Fibroblast of lung (primary cell): ENCODE measurements at places on chromosomes 7 and 10. TPM values are rescaled to one million over a fixed set of nuclear protein-coding genes. Genes with fewer than 3 reads are reported as not detected.

CCT6A gene
- 158 and 168 TPM in 2 replicates for total RNA-seq

GRCh38 chr10:130747356-130747755, 564.2 kb downstream of the TCERG1L start:
- no peak for DNase-seq

DNA sequence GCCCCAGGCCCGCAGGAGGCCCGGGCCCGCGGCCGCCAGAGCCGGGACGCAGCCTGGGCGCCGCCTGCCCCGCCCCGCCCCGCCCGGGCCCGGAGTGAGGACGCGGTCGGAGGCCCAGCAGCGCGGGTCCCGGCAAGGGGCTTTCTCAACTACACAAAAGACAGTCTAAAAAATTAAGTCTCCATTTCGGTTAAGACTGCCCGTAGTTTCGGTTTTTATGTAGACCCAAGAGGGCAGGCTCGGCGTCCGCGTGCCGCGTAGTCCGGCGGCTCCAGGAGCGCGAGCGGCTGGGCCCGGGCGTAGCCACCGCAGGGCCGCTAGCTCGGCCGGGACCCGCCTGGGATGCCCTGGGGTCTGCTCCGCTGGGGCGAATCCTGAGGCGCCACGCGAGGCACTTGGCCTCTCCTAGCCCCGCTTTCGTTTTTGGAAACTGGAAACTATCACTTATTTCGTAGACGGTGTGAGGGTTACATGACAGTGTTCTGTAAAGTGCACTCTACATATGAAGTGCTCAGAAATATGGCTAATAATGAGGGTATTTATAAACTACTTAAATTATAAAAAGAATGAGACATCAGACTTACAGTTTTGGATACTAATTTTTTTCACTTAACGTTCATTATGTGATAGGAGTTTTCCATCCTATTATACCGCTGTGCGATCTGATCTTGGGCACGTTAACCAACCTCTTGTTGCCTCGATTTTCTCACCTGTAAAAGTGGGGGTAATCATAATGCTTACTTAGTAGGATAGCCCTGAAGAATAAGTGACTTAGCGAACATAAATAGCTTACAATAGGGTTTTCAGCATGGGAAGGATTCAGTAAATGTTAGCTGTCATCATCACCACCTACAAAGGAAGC, 573 bp downstream of the BLVRA start:
- DNase-seq, result peak; percentile 46

GRCh38 chr10:29448125-29448524, 159.3 kb downstream of the LYZL1 start:
- DNase-seq, result no peak

GRCh38 chr10:31999070-31999660, 57.1 kb downstream of the KIF5B start:
- DNase-seq, result peak; percentile 45

- no peak for DNase-seq
These were observed 2.4 kb upstream of the UNC5B start for GRCh38 chr10:71209731-71210541.

DNA sequence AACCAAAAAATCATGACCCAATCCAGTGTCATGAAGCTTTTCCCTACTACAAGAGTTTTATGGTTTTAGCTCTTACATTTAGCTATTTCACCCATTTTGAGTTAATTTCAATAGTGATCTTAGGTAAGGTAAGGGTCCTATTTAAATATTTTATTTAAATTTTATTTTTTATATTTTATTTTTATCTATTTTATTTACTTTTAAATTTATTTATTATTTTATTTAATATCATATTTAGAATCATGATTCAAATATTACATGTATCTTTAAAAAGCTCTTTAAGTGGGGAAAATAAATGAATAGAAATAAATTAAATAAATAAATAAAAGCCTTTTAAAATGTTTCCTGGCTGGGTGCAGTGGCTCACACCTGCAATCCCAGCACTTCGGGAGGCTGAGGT, 276.0 kb downstream of the SKIDA1 start:
- no peak for DNase-seq

DNA sequence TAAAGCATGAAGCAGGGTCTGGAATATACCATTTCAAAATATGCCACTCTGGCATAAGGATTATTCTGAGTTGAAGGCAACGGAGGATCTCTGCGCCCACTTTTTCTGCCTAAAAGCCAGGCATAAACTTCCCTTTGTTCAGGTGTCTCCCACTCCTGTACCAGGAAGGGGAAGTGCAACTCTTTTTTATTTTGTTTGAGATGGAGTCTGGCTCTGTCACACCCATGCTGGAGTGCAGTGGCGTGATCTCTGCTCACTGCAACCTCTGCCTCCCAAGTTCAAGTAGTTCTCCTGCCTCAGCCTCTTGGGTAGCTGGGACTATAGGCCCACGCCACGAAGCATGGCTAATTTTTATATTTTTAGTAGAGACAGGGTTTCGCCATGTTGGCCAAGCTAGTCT, 18.2 kb downstream of the SVIL start:
- no peak for DNase-seq

CLEC2L gene
- not detected in 2 replicates for total RNA-seq

GPR26 gene
- not detected in 2 replicates for total RNA-seq

DNA sequence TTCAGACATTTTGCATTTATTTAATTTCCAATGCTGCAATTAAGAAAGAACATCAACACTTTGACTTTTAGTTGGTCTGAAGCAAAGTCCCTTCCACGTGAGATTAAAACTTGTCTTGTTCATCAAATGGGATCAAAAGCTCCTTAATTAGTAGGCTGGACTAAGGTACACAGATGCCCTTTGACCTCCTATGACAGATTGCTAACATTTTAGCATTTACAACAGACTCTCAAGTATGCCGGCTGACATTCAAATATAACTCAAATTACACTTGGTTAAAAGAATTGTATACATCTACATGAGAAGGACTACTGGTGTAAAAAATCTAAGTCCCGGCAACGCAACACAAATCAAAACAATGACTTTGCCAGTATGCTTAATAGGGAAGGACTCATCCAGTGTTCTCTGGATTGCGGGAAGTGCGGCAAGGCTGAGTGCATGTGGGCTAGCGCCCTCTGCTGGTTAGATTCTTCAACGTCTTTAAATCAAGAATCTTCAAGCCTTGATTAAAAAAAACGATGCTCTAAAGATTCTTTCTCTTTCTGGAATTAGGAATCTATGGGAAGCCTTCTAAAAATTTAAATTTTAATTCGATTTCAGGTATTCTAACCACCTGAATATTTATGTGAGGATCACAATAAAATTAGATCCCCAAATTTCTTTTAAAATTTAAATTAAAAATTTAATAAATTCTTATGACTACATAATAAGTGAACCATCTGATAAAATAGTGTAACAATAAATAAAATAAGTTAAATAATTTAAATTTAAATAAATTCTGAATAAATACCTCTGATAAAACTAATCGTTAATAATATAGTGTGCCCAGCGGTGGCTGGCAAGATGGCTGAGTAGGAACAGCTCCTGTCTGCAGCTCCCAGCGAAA, 444.7 kb downstream of the DGKB start:
- peak; percentile 72 for DNase-seq

HOXA4 gene
- total RNA-seq, result 0.33 and 0.51 TPM in 2 replicates

DNA sequence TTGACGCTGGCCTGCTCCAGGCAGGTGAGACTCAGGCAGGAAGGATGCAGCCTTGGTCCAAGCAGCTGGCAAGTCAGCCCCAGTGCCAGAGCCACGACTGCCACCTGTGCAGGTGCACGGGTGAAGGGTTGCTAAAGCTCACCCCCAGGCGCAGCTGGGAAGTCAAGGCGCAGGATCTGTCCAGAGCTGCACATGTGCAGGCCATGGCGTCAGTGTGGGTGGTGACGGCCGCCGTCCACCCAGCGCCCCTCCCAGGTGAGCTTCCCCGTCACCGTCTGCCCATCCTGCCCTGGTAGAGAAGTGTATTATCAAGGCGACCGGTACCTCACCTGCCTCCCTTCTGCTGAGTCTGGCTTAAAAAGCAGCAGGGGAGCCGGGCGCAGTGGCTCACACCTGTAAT, 110.1 kb downstream of the MAD1L1 start:
- DNase-seq, result no peak

- DNase-seq, result peak; percentile 36
These were observed 327.3 kb downstream of the PHTF2 start for GRCh38 chr7:78125884-78126283.

DNA sequence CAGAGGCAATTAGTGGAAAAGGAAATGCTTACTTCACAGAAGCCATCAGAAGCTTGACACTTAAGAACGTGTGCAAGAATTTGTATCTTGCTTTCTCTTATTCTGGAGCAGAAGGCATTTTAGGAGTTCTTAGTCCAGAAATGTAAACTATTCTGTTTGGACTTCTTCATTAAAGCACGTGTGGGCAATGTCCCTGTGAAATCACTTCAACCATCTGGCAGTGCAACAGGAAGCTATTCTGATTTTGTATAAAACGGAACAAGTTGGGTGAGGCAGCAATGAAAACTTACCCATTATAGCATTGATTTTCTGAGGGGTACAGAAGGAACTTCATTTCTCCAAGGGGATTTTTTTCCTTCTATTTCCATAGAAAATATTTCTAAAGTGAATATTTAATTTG, 21.3 kb upstream of the ARHGAP21 start:
- DNase-seq, result no peak

GRCh38 chr10:60238759-60239100, 150.9 kb downstream of the ANK3 start:
- DNase-seq, result no peak

- DNase-seq, result no peak
These were observed 80.2 kb upstream of the MSRB2 start for GRCh38 chr10:23015021-23015707.

- DNase-seq, result peak; percentile 87
These were observed 107.4 kb upstream of the GLCCI1 start for GRCh38 chr7:7861211-7861633.

DNA sequence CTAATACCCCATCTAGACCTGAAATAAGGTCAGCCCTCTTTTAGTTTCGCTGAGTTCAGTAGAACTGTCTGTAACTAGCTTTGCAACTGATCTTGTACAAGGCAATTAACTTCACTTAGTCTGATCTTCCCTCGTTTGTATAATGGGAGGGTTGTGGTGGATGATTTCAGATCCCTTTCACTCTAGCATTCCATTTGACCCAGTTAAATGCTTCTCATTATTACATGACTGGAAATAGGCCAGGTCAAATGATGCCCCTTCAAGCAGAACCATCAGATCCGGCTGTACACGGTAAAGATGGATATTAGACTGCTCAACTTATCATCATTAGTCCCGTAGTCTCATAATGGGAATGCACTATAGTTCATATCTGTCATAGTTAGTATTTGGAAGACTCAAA, 1009.0 kb downstream of the LRMDA start:
- no peak for DNase-seq

VSIR gene
- total RNA-seq, result 24.4 and 44.1 TPM in 2 replicates

ZNF804B gene
- not detected in 2 replicates for total RNA-seq

AKR1C4 gene
- total RNA-seq, result not detected in 2 replicates

EZH2 gene
- total RNA-seq, result 6.7 and 7.1 TPM in 2 replicates

DNA sequence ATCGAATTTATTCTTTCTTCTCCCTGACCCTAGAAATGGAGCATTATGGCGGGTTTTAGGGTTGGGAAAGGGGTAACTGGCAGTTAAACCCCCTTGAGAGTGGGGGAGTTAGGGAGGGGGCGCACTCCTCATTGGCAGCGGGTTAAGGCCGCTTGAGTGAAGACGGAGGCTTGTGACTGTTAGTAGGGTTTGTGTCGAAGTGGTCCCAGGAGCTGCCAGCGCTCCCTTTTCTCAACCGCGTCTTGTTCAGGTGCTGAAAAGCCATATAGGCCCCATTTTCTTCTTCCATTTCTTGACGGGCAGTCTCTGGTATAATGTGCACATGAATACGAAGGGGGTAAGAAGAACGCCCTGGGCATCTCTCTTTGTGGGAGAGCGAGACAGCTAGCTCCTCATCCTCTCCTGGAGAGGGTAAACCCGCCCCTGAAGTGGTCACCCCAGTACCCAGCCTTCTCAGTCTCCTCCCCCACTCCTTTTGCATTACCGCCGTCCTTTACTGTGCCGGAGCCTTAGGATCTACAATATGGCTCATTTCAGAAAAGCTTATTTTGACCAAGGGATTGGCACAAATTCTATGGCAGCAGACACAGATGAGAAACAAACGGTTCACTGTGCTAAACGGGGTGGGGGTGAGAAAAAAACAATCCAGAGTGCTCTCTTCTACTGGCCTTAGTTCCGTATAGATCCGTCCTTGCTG, 836 bp downstream of the KMT2E start:
- peak; percentile 42 for DNase-seq

DNA sequence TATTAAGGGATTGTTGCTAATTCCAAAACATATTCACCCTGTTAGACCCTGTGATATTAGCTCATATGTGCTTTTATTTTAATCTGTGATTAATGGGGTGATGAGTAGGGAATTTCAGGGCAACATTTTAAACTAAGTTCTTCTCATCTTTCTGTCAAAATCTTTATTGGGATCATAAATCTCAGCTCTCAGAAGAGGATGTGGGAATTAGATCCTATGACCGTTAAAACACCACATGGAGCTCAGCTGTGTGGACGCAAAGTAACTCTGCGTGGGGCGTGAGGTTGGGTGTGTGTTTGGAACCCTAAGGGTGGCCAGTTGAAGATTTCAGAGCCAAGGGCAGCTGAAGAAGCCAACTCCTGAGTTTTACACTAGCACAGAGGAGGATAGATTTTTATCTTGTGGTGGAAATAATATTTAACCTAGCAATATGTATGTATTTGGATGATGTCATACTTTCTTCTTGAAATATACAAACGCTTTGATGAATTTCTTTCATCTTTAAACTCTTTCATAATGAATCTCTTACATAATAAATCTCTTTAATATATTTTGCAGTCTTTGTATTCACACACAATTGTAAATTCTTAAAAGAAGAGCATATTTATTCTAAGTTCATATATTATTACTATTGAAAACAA, 64.4 kb downstream of the EPDR1 start:
- no peak for DNase-seq

CYP3A5 gene
- 8.2 and 12.4 TPM in 2 replicates for total RNA-seq

GRCh38 chr10:119670717-119671116, 19.5 kb downstream of the BAG3 start:
- no peak for DNase-seq

- no peak for DNase-seq
These were observed 60.9 kb downstream of the TMEM130 start for GRCh38 chr7:98808751-98809460.

UNC5B gene
- 36.0 and 60.8 TPM in 2 replicates for total RNA-seq

CDC14C gene
- under 0.01 and 0.17 TPM in 2 replicates for total RNA-seq

APBB1IP gene
- 1.5 and 3.1 TPM in 2 replicates for total RNA-seq

SHH gene
- under 0.01 TPM in 2 replicates for total RNA-seq

DNA sequence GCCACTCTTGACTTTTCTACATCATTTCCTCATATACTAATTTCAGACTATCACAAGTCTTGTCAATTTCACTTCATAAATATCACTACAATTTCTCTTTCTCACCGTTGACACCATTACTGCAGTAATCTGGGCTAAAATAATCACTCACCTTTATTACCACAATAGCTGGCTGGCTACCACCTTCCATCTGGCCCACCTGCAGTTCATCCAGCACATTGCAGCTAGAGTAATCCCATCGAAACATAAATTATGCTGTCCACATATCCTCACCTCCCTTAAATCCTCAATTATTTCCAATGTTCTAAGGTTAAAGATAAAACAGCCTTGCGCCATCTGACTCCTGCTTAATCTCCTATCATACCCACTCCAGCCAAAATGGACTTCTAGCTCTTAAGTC, 16.0 kb downstream of the DGKB start:
- DNase-seq, result no peak
